Iris pigment epithelial cell (primary cell): ENCODE measurements at places on chromosomes 11 and 22.
A peak's percentile ranks its signal among the peaks of the same experiment; 100 is the strongest.

GRCh38 chr11:8180469-8180868 lies 11.6 kb upstream of the RIC3 start:
- no peak for DNase-seq

DNA sequence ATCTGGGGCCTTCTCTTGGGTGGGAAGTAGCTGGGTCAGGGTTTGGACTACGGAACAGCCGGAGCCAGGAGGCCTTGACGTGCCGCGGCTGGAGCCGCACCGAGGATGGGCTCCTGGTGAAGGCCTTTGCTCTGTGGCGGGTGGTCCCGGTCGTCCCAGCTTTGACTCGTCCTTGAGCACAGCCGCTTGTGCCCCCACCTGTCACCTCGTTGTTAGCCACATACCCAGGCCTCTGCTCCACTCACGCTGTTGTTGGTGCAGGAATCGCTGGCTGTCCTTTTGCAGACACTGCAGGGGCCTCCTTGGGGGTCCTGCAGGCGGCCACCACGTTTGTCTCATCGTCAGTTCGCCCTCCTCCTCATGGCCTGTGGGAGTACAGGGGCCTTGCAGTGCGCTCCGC lies 17.1 kb downstream of the PHRF1 start:
- no peak for DNase-seq

- DNase-seq, result peak; percentile 16
Measured at GRCh38 chr11:46618837-46619236, 1.5 kb downstream of the ATG13 start.

GRCh38 chr11:70367071-70367470 lies 31.3 kb upstream of the CTTN start:
- DNase-seq, result peak; percentile 83

DNA sequence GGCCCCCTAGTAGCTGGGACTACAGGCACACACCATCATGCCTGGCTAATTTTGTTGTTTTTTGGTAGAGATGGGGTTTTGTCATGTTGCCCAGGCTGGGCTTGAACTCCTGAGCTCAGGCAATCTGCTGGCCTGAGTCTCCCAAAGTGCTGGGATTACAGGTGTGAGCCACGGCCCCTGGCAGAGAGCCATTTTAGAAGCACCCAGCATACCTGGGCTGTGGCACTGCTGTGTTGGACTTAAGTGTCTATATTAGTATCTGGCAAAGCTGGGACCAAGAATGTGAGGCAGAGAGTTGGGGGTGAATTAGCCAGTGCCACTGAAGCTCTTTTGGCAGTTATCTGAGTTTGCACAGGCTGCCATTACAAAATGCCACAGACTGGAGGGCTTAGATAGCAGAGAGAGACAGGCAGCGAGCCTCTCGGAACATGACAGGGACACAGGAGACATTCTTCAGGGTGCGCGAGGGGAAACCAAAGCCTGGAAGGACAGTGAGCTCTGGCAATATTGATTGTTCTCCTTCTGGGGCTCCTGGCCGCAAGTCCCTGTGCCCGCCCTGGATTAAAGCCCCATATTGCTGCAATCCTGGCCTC lies 87.7 kb upstream of the ALX4 start:
- no peak for DNase-seq

DNA sequence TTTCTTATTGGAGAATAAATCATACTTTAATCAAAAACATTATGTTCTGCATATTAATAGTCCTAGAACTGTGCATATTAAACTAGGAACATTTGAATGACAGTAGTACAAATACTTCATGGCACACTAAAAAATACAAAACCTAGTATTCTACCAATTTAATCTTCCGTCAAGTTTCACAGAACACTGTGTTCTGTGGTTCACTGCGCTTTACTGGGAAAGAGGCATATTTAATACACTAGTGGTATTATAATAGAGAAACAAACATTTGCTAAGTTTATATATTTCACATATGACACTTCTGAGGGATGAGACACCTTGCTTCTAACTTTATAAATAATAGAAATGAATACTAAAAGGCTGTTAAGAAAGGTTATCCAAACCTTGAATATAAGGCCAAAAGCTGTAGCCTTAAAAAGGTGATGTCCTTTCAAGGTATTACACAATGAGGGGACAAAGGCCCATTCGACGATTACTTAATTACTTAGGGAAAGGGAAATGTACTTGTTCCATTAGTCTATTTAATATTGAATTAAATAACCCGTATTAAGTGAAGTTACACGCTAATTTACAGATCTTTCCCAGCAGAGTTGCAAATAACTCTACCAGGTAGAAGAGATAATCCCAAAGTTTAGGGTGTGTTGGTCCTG lies 48.0 kb downstream of the NARS2 start:
- no peak for DNase-seq

DNA sequence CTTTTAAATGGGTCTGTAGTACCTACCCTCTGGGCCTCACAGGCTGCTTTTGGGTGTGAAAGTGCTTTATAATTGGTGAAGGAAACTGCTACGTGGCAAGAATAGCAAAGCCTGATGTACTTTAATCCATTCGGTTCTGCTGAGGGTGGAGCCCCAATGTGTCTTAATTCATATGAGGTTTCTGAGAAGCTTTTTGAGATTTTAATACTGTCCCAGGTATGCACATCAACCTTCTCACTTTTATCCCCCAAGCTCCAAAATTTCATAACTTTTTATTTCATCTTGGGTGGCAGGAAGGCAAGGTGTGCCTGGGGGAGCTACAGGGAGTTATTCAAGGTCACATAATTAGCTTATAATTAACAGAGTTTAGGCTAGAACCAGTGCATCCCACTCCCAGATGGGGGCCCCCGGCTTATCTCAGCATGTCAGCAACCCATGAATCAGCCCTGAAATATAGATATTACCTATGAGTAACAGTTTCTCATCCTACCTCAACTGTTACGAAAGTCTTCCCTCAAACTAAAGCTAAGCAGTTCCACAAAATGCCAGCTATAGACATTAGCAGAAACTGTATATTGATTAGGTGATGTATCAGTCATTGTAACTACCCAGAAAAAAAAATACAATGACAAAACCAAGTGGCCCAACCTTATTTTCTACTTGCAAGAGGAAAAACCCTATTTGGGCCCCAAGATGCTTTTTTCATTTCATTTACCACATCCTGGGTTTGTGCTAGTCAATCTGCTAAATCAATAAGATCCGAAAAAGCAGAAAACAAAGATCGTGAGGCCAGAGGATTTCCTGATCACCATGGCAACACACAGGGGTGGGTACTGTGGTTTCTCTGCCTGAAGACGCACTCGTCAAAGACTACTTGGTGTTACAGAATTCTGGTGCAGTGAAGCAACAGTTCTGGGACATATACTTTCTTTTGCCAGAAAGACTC lies 26.7 kb downstream of the CD44 start:
- peak; percentile 91 for DNase-seq

- no peak for DNase-seq
Measured at GRCh38 chr22:45929649-45930048, 47.3 kb downstream of the WNT7B start.
